ENCODE measurements at places on chromosomes 6 and 20.

- DNase-seq, result no peak
Observed at GRCh38 chr6:148703900-148704299, 42.9 kb upstream of the UST start.

DNA sequence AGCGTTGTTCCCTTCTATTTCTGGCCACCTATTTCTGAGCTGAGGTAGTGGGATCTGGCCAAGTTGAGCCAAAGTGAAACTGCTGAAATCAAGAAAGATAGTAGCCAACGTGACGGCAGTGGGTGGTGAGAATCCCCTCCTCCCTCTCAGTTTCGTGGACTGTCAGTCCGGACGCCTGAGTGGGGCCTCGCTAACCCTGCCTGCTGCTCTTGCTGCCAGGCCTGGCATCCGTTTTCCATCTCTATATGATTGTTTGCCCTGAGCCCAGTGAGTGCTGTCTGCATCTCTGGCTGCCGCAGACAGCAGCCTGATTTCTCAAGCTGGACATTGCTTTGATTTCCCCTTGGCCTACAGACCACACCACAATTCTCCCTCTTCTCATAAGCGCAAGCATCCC is 23.5 kb upstream of the PAX1 start:
- no peak for DNase-seq

- DNase-seq, result no peak
Observed at GRCh38 chr6:137216875-137217553, 2.2 kb downstream of the IFNGR1 start.

- no peak for DNase-seq
Observed at GRCh38 chr6:133314947-133315346, 73.8 kb downstream of the EYA4 start.
